Hematopoietic multipotent progenitor cell treated with erythropoietin and hydrocortisone succinate and interleukin-3 and kit ligand, for 4 days (in vitro differentiated cells): ENCODE measurements at places on chromosomes 5 and 9.

DNA sequence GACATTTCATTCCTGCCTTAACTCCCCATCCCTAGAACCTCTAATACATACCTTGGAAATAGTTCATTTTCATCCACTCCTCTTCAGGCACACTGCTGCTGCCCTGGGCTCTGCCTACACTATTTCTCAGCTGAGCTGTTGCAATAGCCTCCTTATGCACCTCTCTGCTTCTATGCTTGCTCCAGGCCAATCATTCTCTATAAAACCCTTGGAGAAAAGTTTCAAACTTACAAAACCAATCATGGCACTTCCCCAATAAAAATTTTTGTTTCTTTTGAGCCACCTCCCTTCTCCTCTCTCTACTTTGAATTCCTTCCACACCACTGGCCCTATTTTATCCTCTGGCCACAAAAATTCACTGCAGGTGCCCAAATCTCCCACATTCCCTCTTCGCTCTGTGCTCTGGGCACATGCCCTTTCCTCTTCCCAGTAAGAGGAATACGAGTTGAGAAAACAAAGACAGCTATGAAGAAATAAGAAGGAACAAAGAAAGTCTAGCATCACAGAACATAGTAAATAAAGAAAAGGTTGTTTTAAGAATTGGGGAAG is 301.4 kb downstream of the ELAVL2 start:
- no peak for DNase-seq

- no peak for DNase-seq
Observed at GRCh38 chr9:431701-432100, 217.0 kb downstream of the DOCK8 start.

DNA sequence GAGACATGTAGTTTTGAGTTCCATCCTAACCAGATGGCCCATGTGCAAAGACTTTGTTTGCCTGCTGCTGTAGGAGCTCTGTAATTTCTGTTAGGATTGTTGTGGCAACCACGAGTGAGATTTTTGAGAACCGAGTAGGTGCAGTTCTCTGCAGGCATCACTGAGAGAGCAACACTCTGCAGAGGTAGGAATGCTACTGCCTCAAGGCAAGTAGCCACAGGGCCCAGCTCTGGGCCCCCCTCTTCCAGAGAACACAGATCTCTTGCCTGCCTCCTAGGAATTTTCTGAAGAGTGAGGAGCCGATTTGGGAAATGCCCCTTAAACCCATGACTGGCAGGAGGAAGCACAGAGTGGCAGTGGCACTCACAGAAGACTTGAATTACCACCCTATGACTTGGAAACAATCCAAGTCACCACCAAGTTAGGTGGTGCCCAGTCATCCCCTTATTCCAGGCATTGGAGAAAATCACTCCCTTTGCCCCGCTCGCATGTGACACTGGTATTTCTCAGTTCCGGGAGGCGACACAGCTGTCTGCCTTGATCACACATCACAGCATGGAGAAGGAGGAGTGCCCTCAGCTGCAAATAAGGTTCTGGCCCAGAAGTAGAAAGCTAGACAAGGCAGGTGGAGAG is 52.5 kb upstream of the SLC2A8 start:
- DNase-seq: no peak

GRCh38 chr5:83097689-83098231 is 20.4 kb downstream of the XRCC4 start:
- peak; percentile 36 for DNase-seq

GRCh38 chr5:91176288-91177016 is 206.7 kb downstream of the ARRDC3 start:
- DNase-seq: no peak

GRCh38 chr5:171116719-171117118 is 192.3 kb upstream of the TLX3 start:
- DNase-seq: no peak

- no peak for DNase-seq
Observed at GRCh38 chr5:148511810-148512347, 128.1 kb downstream of the FBXO38 start.

DNA sequence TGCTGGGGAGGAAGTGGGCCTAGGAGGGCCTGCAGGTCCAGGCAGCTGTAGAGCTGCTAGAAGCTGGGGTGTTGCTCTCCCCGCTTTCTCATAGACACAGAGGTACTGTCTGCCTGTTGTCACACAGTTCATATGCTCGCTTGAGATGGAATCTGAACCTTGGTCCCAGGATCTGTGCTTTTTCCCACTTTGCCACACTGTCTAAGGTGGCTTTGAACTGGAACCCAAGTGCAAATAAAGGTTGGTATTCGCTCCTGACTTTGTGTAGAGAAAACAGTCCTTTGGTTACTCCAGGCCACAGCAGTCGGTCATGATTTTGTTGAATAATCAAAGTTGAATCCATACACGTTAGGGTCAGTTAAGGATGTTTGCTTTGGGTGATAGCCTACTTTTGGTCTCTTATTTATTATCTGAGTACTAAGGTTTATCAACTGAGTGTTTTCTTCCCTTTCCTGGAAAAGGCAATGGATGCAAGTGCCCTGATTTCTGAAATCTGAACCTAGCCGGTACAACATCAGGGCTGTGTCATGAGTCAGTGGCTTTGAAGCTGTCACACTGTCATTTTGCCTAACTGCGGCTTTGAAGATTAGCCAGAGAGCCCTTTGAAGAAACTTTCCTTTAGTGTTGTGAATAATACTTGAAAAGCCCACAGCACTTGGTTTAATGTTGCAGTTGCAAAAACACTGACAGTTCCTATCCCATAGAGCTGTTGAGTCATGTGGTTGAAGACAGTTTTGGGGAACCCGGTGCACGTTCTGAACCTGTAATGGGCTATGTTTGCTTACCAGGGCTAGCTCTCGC is 41.3 kb downstream of the HABP4 start:
- no peak for DNase-seq

- DNase-seq: peak; percentile 95
Observed at GRCh38 chr5:169637085-169637548, at the start of gene DOCK2. Gene DOCK2, plus strand, starts transcription at chr5:169637275. Its CDS starts 52 bp downstream, at chr5:169637327.

DNA sequence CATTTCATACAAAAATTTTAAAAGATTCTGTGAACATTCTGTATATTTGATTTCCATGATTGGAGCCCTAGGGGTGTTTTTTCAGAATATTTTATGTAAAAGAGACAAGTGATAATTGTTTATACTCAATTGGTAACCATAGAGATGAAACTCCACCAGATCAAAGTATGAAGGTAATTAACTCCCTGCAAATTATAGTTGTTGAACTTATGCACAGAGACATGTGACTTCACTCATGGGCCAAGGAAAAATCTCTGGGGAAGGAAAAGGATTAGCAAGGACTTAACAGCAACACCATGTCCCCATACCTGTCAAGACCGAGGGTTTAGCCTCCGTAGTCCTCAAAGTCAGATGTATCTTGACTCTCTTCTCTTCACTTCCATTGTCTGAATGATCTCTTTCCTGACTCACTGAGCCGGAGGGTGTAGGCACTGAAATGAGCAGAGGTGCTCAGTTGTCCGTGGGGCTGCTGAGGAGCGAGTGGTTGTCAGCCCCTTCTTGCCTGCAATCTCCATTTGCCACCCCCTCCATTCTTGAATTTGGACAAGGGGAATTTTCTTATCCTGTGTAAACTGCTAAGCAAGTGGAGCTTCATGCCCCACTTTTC is 17.5 kb upstream of the CXCL14 start:
- DNase-seq: no peak

GRCh38 chr9:81461196-81461595 is 228.2 kb downstream of the TLE1 start:
- no peak for DNase-seq

GRCh38 chr9:27126670-27127069 is 17.6 kb downstream of the TEK start:
- DNase-seq: no peak

DNA sequence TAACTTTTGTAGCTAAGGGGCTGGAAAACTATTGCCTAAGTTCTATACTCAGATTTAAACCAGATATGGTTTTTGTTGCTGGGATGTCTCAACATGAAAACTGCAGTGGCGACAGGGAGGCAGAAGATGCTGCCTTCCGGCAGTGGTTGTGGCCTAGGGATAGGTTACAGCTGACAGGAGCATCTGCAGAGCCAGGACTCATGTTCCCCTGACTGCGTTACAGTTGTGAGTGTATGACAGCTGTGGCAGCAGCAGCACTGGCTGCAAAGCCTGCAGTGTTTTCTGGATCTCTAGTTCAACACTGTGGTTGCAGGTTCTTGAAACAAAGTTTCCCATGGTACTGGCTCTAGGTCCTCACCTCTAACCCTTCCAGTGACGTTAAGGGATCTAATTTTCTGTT is 498.8 kb upstream of the CDH18 start:
- no peak for DNase-seq

DNA sequence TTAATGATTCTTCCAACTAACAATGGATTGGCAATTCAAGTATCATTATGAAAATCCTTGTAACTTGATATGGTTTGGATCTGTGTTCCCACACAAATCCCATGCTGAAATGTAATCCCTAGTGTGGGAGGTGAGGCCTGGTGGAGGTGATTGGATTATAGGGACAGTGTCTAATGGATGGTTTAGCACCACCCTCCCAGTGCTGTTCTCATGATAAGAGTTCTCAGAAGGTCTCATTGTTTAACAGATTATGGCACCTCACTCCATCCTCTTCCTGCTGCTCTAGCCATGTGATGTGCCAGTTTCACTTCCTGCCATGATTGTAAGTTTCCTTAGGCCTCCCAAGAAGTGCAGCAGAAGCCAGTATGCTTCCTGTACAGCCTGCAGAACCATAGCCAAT is 1116.2 kb upstream of the EDIL3 start:
- DNase-seq: no peak

GRCh38 chr9:75616841-75617566 is 273.5 kb upstream of the PCSK5 start:
- no peak for DNase-seq

DNA sequence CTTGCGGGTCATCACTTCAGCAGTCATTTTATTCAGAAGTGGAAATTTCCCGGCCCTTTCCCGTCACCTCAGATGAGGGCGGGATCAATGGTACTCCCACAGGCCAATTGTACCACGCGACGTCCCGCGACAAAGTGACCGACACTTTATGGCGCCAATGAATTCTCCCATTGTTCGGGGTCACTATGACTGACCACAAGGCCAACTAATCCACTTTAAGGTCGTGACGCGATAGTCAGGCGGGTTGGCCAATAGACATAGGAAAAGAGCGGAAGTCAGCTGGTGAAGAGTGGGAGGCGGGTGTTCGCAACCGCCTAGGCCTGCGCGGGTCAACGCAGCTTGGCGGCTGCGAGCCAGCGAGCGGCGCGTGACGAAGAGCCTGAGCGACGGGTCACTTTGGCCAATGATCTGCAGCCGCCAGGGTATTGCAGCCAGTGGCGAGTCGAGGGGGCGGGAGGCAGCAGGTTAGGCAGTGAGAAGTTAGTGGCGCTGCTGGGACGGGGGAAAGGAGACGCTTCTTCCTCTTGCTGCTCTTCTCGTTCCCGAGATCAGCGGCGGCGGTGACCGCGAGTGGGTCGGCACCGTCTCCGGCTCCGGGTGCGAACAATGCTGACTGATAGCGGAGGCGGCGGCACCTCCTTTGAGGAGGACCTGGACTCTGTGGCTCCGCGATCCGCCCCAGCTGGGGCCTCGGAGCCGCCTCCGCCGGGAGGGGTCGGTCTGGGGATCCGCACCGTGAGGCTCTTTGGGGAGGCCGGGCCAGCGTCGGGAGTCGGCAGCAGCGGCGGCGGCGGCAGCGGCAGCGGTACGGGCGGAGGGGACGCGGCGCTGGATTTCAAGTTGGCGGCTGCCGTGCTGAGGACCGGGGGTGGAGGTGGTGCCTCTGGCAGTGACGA is at the start of gene ANKHD1:
TSS of gene ANKHD1 (plus strand) at position 472 of the 896 bp plus-strand sequence. CDS start at position 607, 135 bp downstream.
- DNase-seq: peak; percentile 100

GRCh38 chr5:129137637-129138036 is 43.1 kb downstream of the ISOC1 start:
- DNase-seq: no peak

DNA sequence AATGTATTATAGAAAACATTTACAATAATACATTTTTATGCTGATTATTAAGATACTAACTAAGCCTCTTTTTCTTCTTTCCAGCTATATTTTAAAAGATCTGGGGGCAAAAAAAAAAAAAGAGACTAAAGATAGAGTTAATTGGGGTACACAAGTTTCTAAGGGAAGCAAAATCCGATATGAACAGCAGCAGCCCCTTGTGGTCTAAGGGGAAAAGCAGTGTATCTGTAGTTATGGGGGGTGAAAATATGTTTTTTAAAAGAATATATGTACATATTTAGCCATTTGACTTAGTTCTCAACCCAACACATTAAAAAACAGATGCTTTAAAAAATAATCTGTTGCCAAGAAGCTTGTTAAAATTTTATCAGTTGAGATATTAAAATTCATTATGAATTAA is 134.3 kb upstream of the POU5F2 start:
- no peak for DNase-seq

GRCh38 chr5:41722359-41722950 is 147.8 kb downstream of the OXCT1 start:
- DNase-seq: peak; percentile 11
